ENCODE measurements at places on chromosomes 1 and 21.

DNA sequence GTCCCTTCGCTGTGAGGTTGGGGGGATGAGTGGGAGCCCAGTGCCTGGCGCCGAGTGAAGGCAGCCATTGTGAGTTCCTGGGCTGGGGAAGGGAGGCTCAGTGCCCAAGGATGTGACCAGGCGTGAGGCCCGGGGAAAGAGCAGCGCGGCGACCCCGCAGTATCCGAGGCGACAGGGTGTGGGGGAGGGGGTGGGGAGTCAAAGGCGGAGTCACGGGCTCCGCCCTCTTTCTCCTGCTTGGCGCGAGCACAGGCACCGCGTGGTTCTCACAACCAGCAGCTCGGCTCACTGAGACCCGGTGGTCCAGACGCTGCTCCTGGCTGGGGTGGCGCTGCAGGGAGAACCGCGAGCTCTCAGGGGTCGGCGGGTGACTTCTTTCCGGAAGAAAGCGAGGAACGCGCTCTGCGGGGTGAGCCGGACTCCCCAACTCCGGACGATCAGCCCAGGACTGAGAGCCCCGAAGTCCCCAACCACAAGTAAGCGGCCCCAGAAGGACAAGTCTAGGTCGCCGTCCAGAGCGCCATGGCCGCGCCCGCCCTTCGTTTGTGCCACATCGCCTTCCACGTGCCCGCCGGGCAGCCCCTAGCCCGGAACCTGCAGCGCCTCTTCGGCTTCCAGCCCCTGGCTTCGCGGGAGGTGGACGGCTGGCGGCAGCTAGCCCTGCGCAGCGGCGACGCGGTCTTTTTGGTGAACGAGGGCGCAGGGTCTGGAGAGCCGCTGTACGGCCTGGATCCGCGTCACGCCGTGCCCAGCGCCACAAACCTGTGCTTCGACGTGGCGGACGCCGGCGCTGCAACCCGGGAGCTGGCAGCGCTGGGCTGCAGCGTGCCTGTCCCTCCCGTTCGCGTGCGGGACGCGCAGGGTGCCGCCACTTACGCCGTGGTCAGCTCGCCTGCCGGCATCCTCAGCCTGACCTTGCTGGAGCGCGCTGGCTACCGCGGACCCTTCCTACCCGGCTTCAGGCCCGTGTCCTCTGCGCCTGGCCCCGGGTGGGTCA is at the start of gene HPDL:
HPDL (plus strand) TSS at position 269 of the 997 bp plus-strand sequence; CDS start at position 523, 254 bp downstream.
- DNase-seq, result peak; percentile 72

- DNase-seq, result no peak
Observed at GRCh38 chr1:107541412-107541811, 400.6 kb downstream of the NTNG1 start.

GRCh38 chr1:84653130-84653677 is 37.1 kb downstream of the SSX2IP start:
- no peak for DNase-seq

GRCh38 chr1:234712891-234713305 is 102.9 kb upstream of the IRF2BP2 start:
- DNase-seq, result no peak

DNA sequence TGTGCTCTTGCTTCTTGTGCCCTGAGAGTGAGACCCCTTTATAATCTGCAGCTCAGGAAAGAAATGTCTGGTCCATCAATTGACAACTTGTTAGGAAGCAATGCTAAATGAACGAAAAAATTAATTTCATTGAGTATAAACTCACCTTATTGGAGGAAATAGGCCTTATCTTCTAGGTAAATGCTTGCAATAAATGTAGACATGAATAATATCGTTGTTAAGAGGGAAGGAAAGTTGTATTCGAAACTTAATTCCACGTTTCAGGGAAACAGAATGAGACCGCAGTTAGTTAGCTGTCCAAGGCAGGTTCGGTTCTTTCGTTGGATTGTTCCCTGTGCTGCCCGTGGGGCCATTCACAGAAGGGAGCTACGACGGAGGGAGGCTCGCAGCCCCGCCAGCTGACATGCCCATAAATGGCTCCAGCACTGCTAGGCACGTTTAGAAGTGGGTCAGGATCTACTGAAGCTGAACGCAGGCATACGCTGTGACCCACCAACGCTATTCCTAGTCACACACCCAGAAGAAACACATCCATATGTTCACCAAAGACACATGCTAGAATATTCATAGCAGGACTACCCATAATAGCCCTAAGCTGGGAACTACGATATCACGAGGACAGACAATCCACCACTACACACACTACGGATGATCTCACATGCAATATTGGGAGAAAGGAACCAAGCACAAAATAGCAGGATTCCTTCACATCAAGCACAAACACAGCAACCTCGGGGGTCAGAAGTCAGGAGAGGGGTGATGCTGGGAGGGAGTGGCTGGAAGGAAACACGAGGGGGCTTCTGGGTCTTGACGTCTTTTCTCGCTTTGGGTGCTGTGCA is 56.2 kb upstream of the LBR start:
- DNase-seq, result no peak

- peak; percentile 79 for DNase-seq
Observed at GRCh38 chr1:11934302-11935056, at the start of gene PLOD1. Gene PLOD1 (plus strand): TSS chr1:11934717. CDS start chr1:11934780, 63 bp downstream.

DNA sequence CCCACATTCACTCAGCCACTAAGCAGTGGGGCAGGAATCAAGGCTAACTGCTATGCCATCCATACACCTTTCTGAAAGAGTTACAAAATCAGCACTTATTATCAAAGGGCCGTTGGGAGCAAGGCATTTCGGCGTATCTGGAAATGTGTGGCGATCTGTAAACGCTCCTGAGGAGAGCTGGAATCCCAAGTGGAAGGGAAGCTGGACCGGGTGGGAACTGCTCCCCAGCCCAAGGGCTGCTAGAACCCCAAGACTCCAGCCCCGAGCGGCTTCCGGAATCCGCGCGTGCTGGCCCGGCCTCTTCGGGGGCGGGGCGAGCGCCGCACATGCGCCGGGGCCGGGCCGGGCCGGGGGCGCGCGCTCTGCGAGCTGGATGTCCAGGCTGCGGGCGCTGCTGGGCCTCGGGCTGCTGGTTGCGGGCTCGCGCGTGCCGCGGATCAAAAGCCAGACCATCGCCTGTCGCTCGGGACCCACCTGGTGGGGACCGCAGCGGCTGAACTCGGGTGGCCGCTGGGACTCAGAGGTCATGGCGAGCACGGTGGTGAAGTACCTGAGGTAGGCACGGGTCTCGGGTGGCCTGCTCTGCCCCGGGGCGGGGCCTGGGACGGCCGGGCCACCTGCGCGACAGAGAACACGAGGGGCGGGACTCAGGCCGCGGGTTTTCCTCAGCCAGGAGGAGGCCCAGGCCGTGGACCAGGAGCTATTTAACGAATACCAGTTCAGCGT is at the start of gene NAXE:
NAXE (plus strand) TSS at position 345 of the 726 bp plus-strand sequence; CDS start at position 374, 29 bp downstream.
- DNase-seq, result peak; percentile 52

- no peak for DNase-seq
Observed at GRCh38 chr1:33149453-33150190, 32.2 kb downstream of the TRIM62 start.

DNA sequence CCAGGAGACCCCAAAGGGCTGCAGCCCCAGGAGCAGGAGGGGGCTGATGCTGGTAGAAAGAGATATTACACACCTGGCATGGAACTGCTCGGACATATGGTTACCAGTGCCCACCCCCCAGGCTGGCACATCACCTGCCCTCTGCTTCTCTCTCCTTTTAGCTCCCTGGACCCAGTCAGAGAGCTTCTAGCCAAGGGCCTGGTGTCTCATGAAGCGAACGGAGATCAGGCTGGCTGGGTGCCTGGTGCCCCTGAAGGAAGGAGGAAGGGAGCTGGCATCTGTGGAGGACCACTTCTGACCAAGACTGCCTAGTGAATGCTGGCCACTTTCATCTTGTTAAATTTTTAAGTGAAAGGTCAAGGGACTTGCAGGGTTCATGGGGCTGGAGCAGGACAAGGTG is 53.1 kb downstream of the FOXO6 start:
- DNase-seq, result no peak

DNA sequence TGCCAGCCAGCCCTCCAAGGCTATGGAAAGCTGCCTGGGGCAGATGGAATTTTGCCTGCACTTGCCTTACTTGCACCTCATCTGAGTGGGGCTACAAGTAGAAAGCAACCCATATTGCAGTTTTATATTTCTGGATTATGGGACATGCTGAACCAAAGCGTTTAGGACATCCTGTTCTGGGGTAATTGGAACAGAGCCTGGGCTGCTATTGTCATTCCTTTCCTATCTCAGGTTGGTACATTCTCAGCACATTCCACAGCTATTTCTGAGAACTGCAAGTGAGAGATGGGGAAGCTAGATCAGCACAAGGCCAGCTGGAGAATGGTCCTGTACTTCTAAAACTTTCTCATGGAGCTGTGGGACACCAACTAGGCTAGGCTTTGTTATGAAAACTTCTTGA is 713.8 kb downstream of the KCNT2 start:
- no peak for DNase-seq

- DNase-seq, result no peak
Observed at GRCh38 chr1:87115317-87115890, 201.0 kb downstream of the HS2ST1 start.

All from activated CD4-positive, alpha-beta T cell treated with anti-CD3 and anti-CD28 coated beads for 24 hours (primary cell).